Activated CD8-positive, alpha-beta T cell treated with anti-CD3 and anti-CD28 coated beads for 36 hours (primary cell): ENCODE measurements at places on chromosomes 3 and 15. TPM values are rescaled to one million over a fixed set of nuclear protein-coding genes. Genes with fewer than 3 reads are reported as not detected.

GOLGA6D gene
- not detected for total RNA-seq

BFSP2 gene
- total RNA-seq: 1.1 TPM

- DNase-seq: no peak
- no peak overlapping the region for H3K4me3 ChIP-seq
- peaks cover 3% of the 10 kb centered on the region for H3K36me3 ChIP-seq
- H3K4me1 ChIP-seq: peaks cover 20% of the 10 kb centered on the region
- H3K27me3 ChIP-seq: no peaks in the 10 kb centered on the region
These were observed 15.9 kb upstream of the FOXP1 start for GRCh38 chr3:71599416-71599815.

DNA sequence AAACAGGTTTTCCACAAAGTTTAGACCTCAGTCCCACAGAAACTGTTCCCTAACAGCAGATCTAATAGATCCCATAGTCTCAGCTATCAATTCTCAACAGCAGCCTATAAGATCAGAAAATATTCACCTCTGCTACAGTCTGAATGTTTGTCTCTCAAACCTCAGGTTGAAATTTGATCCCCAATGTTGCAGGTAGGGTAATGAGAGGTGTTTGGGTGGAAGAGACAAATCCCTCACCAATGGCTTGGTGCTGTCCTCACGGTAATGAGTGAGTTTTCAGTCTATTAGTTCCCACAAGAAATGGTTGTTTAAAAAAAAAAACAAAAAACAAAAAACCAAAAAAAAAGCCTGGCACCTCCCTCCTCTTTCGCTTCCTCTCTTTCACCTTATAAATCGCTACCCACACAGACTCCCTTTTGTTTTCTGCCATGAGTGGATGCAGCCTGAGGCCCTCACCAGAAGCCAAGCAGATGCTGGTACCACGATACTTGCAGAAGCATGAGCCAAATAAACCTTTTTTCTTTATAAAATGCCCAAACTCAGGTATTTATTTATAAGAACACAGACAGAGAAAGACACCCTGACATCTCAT lies 14.2 kb downstream of the ZNF280D start:
- H3K27me3 ChIP-seq: no peaks in the 10 kb centered on the region
- H3K4me3 ChIP-seq: no peak overlapping the region
- no peak overlapping the region for H3K27ac ChIP-seq
- peaks cover 13% of the 10 kb centered on the region for H3K36me3 ChIP-seq
- H3K4me1 ChIP-seq: peaks cover 49% of the 10 kb centered on the region

DNA sequence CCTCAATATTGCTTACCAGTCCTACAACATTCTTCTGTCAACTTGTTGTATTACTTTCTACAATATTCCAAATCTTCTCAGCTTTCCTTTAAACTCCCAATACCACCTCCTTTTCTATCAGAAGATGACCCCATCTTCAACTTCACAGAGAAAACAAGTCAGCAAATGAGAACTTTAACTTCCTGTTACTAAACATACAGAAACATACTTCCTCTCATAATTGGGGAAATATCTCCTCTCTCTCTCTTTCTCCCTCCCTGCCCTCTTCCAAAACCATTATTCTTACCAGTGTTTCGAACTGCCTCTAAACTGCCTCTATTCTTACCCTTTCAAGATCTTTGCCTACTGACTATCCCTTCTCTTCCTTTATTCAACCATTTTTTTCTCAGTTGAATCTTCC lies 1.8 kb upstream of the SNAP23 start:
- H3K27me3 ChIP-seq: no peaks in the 10 kb centered on the region
- peak overlapping the region; percentile 32 for H3K27ac ChIP-seq
- peaks cover 2% of the 10 kb centered on the region for H3K36me3 ChIP-seq
- H3K4me1 ChIP-seq: peaks cover 51% of the 10 kb centered on the region

KLHL18 gene
- 32.6 TPM for total RNA-seq

EPHB3 gene
- total RNA-seq: not detected

DNA sequence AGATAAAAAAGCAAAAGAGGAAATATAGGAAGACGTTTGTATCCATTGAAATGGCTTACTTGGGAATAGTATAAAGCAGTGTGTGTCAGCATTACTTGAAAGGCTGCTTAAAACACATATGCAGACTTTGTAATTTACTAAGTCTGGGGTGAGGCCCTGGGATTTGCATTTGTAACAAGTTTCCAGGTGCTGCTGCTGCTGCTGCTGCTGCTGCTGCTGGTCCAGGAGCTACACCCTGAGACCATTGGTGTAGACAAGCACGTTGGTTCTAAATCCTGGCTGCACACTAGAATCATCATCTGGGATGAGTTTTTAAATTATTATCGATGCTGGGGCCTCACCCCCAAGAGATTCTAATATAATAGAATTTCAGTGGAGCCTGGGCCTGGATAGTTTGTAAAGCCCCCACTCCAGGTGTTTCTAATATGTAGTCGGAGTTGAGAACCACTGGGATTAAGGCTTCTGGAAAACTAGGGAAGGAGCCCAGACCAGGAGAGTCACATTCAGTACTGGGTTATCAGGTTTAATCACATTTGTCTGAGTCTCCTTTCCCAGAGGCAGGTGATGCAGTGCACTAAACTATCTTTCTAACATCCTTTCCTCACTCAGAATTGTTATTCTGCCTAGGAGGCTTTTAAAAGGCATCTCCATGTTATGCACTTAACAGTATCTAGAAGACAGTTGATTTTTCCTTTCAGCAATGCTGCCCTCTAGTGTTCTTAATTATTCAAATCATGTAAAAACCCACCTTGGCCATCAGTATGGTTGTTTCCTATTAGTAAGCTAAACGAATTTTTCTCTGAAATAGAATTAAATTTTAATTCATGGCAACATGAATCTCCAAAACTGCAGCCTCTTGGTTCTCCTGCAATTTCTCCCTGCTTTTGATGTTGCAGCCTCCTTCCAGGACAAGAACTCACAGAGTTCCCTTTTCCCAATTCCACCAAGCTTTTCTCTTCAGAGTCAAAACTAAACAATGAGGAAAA lies 45.4 kb downstream of the SSR3 start:
- no peaks in the 10 kb centered on the region for H3K36me3 ChIP-seq
- peaks cover 2% of the 10 kb centered on the region for H3K4me1 ChIP-seq
- no peak overlapping the region for H3K27ac ChIP-seq
- H3K27me3 ChIP-seq: peaks cover 6% of the 10 kb centered on the region

DNA sequence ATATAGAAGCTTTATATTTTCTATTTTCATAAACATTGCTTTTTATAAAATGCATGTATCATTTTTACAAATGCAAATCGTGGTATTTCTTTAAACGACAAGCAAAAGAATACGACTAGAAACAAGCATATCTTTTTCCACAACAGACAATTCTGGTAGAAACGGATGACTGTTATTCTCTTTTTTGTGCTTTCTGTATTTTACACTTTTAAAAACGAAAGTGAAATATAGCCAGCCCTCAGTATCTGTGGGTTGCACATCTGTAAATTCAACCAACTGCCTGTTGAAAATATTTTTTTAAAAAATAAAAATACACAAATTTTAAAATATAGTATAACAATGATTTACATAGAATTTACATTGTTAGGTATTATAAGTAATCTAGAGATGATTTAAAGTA lies 61.3 kb downstream of the PRTG start:
- H3K36me3 ChIP-seq: no peaks in the 10 kb centered on the region
- H3K27me3 ChIP-seq: no peaks in the 10 kb centered on the region
- no peak for DNase-seq
- H3K4me1 ChIP-seq: peaks cover 4% of the 10 kb centered on the region
- no peak overlapping the region for H3K27ac ChIP-seq

DNA sequence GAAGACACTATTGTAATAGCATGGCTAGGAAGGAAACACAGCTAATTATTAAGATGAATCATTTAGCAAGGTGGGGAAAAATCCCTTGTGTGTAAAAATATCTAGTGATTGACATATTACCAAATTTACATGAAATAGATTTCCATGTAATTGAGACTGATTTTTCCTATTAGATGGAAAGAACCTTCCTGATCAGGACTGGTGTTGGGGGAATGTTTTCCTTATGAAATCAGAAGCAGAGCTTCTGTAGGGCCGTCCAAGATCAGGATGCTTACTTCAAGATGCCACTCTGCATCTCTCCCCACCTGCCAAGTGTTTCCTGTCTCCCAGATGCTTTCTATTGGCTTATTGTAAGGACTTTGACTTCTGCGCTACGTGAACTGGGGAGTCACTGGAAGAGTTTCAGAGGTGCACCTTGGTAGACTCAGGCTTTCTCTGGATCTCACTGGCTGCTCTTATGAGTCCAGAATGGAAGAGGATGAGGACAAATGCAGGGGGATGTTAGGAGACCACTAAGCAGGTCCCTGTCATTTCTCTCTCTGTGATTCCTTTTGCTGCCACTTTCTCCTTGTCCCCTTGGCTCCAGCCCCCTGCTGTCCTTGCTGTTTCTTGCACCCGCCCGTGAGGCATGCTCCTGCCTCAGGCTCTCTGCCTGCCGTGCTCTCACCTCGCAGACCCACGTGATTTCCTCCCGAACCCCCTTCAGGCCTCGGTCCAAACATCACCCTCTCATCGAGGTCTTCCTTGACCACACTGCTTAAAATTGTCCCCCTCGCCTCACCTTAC lies 30.1 kb downstream of the BTD start:
- peak overlapping the region; percentile 4 for H3K27ac ChIP-seq
- no peak for DNase-seq
- peaks cover 61% of the 10 kb centered on the region for H3K4me1 ChIP-seq
- H3K4me3 ChIP-seq: no peak overlapping the region
- no peaks in the 10 kb centered on the region for H3K27me3 ChIP-seq

GRCh38 chr3:110894574-110894973 lies 177.0 kb upstream of the NECTIN3 start:
- no peak overlapping the region for H3K4me3 ChIP-seq
- H3K4me1 ChIP-seq: no peaks in the 10 kb centered on the region

- peaks cover 50% of the 10 kb centered on the region for H3K4me1 ChIP-seq
- H3K27ac ChIP-seq: peak overlapping the region; percentile 91
- H3K4me3 ChIP-seq: peak overlapping the region; percentile 92
- no peaks in the 10 kb centered on the region for H3K27me3 ChIP-seq
- peaks cover 67% of the 10 kb centered on the region for H3K36me3 ChIP-seq
These were observed 4.7 kb downstream of the BHLHE40 start for GRCh38 chr3:4983739-4984510.

LPP gene
- total RNA-seq: 16.4 TPM

DNA sequence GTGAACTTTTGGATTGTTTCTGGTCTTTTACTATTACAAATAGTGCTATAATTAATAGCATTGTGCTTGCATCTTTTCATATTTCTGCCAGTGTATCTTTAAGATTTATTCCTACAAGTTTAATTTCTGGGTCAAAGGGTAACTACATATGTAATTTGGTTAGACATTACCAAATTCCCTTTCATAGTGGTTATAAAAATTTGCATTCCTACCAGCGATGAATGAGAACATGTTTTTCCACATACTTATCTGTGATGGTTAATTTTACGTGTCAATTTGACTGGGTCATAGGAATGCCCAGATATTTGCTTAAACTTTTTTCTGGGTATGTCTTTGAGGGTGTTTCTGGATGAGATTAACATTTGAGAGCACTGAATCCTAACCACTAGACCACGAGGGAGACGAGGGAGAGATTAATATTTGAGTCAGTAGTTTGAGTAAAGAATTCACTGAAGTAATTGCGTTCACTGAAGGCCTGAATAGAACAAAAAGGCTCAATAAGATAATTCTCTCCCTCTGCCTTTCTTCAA lies 132.3 kb upstream of the NEO1 start:
- no peaks in the 10 kb centered on the region for H3K4me1 ChIP-seq
- no peaks in the 10 kb centered on the region for H3K27me3 ChIP-seq
- H3K27ac ChIP-seq: no peak overlapping the region
- no peak for DNase-seq
- H3K4me3 ChIP-seq: no peak overlapping the region
- H3K36me3 ChIP-seq: no peaks in the 10 kb centered on the region

DNA sequence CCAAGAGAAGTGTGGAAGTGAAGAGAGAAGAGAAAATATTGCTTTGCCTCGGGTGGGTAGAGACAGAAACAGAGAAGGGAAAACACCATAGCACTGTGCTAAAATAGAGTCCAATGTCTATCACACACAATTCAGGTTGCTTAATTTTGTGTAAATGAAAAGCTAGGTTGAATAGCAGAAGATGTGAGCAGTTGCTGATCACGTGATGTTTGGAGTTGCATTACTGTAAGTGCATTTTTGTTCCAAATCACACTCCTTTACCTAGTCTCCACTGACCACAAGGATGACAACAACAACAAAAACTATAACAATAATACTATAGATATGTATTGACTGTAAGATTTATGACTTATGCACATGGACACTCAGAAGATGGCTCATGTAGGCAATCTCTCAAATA lies 683.2 kb downstream of the AGBL1 start:
- H3K27ac ChIP-seq: no peak overlapping the region
- peaks cover 9% of the 10 kb centered on the region for H3K27me3 ChIP-seq
- no peak for DNase-seq
- no peak overlapping the region for H3K4me3 ChIP-seq

- no peaks in the 10 kb centered on the region for H3K36me3 ChIP-seq
- no peak overlapping the region for H3K4me3 ChIP-seq
- H3K27me3 ChIP-seq: no peaks in the 10 kb centered on the region
- peaks cover 8% of the 10 kb centered on the region for H3K4me1 ChIP-seq
- H3K27ac ChIP-seq: peak overlapping the region; percentile 27
These were observed 34.4 kb upstream of the GLCE start for GRCh38 chr15:69126054-69126469.

DNA sequence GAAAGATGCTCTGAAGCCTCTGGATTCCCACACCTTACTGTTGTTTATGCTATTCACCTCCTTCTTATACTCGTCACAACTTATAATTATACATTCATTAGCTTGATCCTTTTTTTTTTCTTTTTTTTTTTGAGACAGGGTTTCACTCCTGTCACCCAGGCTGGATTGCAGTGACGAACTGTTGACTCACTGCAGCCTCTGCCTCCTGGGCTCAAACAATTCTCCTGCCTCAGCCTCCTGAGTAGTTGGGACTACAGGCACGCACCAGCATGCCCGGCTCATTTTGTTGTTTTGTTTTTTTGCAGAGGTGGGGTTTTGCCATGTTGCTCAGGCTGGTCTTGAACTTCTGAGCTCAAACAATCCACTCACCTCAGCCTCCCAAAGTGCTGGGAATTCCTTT lies 143.6 kb downstream of the PLCL2 start:
- no peaks in the 10 kb centered on the region for H3K27me3 ChIP-seq
- DNase-seq: no peak
- no peak overlapping the region for H3K27ac ChIP-seq
- H3K4me3 ChIP-seq: no peak overlapping the region

GRCh38 chr15:76991048-76991447 lies 3.9 kb upstream of the PSTPIP1 start:
- no peak overlapping the region for H3K4me3 ChIP-seq
- peaks cover 61% of the 10 kb centered on the region for H3K4me1 ChIP-seq
- no peaks in the 10 kb centered on the region for H3K27me3 ChIP-seq

DNA sequence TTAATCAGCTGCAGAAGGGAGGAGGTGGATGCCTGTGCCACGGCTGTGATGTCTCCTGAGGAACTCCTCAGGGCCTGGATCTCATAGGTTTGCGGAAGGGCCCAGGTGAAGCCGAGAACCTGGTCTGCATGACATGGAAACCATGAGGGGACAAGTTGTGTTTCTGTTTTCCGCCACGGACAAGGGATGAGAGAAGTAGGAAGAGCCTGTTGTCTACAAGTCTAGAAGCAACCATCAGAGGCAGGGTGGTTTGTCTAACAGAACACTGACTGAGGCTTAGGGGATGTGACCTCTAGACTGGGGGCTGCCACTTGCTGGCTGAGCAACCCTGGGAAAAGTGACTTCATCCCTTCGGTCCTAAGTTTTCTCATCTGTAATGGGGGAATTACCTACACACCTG lies 52.4 kb downstream of the IL20RB start:
- no peak overlapping the region for H3K4me3 ChIP-seq
- H3K4me1 ChIP-seq: peaks cover 11% of the 10 kb centered on the region
- no peak for DNase-seq
- no peaks in the 10 kb centered on the region for H3K27me3 ChIP-seq
